ENCODE measurements at places on chromosomes 4 and X.
A peak's percentile ranks its signal among the peaks of the same experiment; 100 is the strongest.

DNA sequence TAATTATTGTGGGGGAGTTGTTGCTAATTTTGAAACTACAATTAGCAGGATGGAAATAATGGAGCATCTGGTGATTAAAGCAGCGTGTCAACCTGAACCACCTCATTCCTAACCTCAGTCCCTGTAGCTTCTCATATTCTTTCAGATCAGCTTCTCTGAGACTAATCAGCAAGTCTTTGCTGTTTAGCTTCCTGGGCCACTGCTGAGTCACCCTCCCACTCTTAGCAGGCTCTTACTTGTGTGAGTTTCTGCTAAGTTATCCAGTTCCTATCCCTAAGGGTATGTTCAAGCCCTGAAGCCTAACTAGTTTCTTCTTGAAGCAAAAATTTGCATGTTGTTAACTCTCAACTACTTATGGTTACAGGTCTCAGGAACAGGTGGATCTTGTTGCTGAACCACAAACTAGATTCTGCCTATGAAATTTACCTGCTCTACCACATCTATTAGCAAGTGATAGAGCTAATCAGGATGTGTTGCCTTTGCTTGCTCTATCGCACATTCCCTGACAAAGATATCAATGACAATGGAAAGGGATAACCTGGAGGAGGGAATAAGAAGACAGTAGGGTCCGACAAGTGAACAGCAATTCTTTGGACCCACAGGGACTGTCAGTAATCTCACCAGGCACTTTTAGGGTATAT lies 134.2 kb downstream of the EIF4E start:
- DNase-seq = peak; percentile 30

DNA sequence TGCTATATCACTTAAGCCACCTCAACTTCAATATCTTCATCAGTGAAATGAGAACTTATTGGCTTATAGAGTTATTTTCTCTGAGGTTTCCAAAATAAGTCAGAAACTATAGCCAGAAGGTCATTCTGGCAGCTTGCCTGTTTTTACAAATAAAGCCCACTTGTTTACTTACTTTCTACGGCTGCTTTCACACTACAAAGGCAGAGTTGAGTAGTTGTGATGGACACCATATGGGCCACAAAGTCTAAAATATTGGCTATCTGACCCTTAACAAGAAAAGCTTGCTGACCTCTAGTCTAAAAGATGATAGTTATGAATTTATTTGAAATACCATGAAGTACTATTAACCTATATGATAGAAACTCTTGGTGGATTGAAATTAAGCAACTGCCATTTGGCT lies 67.3 kb upstream of the ATOH1 start:
- DNase-seq = no peak

DNA sequence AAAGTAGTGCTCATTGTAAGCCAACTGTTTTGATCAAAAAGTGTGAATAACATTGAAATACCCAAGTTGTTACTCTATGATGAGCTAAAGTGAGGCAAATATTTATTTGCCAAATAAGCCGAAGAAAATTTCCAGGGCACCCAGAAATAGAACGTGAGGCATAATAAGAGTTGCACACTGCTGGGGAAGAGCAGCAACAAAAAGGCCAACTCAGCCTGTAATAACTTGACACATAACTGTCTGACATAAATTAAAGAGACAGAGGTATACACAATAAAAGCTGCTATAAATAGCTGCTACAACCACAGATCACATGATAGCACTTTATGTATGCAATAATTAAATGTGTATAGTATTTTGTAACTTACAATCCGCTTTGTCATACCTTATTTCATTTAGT lies 2.0 kb upstream of the ABCB7 start:
- DNase-seq = no peak

DNA sequence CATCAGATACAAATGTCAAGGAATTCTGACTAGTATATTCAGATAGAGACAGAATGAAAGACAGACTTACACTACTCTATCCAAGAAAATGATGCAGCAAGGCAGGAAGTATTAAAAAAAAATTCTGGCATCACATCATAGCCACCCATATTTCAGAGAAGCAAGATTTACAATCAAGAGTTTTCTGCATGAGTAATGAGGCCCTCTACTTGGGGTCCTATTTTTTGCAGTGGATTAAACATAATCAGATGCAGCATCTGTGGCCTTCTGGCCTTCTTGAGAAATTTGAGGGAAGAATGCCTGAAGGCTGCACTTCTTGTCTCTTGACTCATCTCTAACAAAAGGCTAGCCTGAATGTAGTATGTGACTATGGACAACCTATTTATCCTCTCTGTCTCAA lies 48.2 kb upstream of the SLIT2 start:
- DNase-seq = no peak

- DNase-seq = no peak
These were observed 11.0 kb downstream of the TKTL2 start for GRCh38 chr4:163462556-163462955.

GRCh38 chr4:36823199-36823967 lies 421.2 kb upstream of the NWD2 start:
- DNase-seq = no peak

GRCh38 chrX:39421006-39421405 lies 619.7 kb downstream of the MID1IP1 start:
- no peak for DNase-seq

- DNase-seq = no peak
These were observed 38.9 kb upstream of the PLAC8 start for GRCh38 chr4:83153417-83153816.

GRCh38 chr4:123807866-123808265 lies 411.3 kb downstream of the SPRY1 start:
- DNase-seq = no peak

- DNase-seq = no peak
These were observed 21.4 kb downstream of the MFAP3L start for GRCh38 chr4:170004651-170005295.

All from activated CD4-positive, alpha-beta T cell treated with anti-CD3 and anti-CD28 coated beads, Interleukin-2, Interleukin-6, amounts not matched to agents 100 ng/mL and 50 ng/mL, durations not matched to agents 16 hours and 8 hours (primary cell).